ENCODE measurements at places on chromosomes 4 and X.

- no peak for DNase-seq
Measured at GRCh38 chr4:145101091-145101490, 3.0 kb downstream of the ABCE1 start.

DNA sequence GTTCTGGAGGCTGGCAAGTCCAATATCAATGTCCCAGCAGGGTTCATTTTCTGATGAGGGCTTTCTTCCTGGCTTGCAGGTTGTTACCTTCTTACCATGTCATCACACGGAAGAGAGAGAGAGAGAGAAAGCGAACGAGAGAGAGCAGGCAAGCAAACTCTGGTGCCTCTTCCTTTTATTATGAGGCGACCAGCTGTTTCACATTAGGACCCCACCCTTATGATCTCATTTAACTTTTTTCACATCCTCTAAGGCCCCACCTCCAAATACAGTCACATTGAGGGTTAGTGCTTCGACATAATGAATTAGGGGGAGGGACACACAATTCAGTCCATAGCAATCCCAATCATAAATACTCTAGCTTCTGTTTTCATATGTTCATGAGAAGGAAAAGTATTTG, 10.6 kb upstream of the GPR174 start:
- DNase-seq, result no peak

DNA sequence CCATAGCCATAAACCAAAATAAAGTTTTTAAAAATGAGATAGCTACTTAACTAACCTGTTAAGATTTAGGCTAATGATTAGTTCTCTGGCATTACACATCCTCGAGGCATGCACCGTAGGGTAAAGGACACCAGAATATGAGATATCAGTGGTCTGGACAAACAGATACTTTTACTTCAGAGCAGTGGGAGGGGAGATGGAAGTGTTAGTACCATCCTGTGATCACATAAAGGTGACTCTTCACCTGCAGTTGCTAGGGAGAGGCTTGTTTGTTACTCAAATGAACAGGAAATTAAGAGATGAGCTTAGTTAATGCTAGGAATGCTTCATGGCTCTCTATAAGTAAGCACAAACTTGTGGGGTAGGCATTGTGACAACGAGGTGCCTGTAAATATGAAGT, 624.4 kb upstream of the MAGEB2 start:
- no peak for DNase-seq

DNA sequence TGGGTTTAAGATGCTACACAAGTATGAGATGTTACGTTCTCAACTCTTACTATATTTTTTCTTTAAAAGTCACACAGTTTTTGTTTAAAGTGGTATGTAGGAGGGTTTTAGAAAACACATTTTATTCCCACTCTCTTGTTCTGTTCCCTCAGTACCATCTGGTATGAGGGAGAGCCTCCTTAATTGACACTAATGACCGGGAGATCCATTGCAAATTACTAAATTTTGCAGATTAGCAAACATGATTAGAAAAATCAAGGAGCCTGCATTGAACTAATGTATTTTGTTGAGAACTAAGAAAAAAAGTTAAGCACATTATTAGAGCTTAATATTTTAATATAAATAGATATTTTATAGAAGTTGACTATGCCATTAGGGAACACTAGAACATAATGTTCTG, 87.3 kb upstream of the UNC5C start:
- DNase-seq, result no peak

GRCh38 chr4:28279249-28279648, 1418.6 kb downstream of the STIM2 start:
- no peak for DNase-seq

GRCh38 chrX:41518127-41518840, 71.1 kb downstream of the NYX start:
- DNase-seq, result no peak

- DNase-seq, result no peak
Measured at GRCh38 chr4:123603165-123603564, 206.6 kb downstream of the SPRY1 start.

DNA sequence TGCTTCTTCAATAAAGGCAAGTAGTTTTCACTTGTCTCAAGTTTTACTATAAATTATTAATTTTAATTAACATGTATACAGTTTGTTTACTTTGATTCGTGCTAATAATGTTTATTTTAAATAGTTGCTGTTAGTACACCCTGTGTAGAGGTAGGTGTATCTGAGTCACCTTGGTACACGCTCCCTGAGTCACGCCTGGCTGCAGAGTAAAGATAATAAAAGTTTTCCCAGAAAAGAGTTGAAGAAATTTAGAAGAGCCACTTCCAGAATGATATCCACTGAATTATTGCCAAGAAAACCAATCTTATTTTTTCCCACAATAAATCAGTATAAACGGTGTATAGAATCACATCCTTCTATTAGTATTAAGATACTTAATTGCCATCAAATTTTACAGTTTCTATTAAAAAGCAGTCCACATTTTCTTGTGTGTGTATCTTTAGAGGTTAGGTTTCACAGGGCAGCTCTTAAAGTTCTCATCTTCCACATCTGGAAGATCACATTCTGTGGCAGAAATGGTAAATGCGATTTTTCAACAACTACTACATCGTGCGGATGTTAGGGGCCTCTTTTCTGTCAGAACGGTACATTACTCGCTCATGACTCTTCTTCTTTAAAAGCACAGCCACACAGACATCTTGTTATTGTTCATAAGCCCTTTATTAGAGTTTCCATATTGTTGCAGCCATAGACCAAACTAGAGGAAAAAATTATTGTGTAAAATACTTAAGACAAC, 55.4 kb downstream of the HADH start:
- no peak for DNase-seq

GRCh38 chr4:68748181-68748991, 67.4 kb upstream of the UGT2B10 start:
- DNase-seq, result no peak

GRCh38 chrX:68748030-68748429, 80.8 kb upstream of the EFNB1 start:
- no peak for DNase-seq

GRCh38 chrX:137548261-137548660, 17.7 kb upstream of the ZIC3 start:
- DNase-seq, result no peak

DNA sequence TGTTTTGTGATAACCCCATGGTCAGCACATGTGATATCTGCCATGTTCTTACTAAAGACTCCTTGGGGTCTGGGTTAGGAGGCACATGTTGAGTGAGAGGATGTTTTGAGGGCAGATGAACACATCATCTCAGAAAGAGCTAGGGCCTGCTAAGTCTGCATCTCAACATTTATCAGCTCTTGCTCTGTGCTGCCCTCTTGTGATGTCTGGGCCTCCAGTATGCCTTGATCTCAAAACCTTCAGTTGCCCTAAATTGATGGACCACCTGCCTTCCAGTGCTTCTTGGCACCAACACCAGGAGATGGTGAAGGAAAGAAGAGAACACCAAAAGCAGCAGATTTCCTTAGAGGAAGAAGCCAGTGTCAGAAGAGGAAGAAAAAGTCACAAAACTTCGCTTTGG, 22.5 kb downstream of the MID1 start:
- no peak for DNase-seq

DNA sequence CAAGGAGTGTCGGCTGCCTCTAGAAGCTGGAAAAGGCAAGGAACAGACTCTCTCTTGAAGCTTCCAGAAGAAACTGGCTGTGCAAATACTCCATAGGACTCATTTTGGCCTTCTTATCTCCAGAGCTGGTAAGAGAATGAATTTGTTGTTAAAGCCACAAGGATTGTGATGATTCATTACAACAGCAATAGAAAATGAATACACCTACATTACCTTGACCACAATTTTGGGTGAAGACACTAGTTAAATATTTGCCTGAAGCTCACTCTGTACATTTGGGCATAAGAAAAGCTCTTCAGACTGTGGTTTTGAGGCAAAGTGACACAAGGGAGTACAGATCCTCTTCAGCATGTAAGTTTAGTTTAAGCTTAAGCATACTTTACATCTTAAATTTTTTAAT, 134.5 kb upstream of the TLL1 start:
- DNase-seq, result no peak

- DNase-seq, result no peak
Measured at GRCh38 chrX:33379839-33380238, 168.5 kb upstream of the DMD start.

DNA sequence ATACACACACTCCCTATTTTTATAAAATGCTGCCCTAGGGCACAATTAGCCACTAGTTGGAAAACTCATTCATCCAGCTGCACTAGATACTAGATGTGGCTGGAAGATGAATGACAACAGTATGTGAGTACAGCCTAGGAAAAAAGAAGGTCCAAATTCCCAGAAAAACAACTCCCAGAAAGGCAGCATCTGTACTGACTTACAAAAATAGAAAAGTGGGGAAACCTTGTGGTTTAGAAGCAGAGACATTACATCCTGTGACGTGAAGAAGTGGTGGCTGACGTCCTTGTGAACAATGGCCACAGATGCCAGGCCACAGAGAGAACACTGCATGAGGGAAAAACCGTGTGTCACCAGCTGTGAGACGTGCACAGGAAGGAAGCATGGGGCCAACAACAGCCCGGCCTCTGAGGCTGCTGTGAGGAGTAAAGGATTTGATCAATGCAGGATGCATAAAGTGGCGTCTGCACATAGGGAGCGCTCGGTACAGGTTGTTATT, 81.2 kb downstream of the SPRY1 start:
- no peak for DNase-seq

DNA sequence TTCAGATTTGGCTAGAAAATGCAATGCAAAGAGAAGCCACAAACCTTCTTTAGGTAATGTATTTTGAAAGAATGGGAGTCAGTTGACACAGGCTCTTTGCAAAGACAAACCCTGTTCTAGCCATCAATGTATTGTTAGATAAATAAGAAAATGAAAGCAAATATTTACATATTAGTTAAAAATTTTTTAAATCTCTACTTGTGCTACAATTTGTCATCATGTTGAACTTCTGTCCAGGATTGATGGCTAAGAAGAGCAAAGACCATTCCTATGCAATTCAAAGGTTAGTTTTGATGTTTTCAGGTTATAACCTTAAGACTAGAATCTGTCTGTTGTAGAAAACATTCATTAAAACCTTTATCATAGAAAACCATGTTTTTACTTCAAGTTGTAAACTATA, 788.8 kb upstream of the FTHL17 start:
- no peak for DNase-seq

DNA sequence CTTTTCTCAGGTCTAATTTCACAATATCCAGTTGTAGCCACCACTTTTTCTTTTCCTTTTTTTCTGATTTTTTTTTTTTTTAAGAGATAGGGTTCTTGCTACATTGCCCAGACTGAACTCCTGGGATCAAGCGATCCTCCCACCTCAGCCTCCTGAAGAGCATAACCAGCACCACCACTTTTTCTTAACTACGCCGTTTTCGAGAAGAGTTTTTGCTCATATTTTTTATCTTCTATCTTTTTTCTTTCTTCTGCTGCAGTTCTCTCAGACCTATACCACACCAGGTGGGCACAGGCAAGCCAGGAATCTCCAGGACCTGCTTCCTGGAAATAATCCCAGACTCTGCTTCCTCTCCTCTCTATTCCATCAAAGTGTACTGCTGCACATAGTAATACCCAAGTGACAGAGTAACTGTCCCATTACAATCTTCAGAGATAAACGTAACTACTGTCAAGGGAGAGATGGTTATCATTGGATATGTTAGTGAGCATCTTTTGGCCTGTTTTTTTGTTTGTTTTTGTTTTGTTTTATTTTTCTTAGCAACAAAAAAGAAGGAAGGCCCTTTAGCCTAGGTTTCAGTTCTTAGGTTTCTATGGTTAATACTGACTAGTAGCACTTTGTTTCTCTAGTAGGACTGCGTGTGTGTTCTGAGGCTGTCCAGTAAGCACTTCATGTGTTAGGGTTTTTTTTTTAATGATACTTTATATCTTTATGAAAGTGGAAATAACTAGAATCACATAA, 59.2 kb upstream of the TXK start:
- no peak for DNase-seq

GRCh38 chr4:123304151-123304964, 92.2 kb upstream of the SPRY1 start:
- no peak for DNase-seq

GRCh38 chr4:95086551-95086950, 328.8 kb downstream of the BMPR1B start:
- DNase-seq, result no peak
